Cardiac septum (tissue), 1 donor: ENCODE measurements at places on chromosomes 5 and 9.
A peak's percentile ranks its signal among the peaks of the same experiment; 100 is the strongest.

GRCh38 chr5:56816546-56817081, 1.3 kb downstream of the MAP3K1 start:
- DNase-seq, result peak; percentile 87

DNA sequence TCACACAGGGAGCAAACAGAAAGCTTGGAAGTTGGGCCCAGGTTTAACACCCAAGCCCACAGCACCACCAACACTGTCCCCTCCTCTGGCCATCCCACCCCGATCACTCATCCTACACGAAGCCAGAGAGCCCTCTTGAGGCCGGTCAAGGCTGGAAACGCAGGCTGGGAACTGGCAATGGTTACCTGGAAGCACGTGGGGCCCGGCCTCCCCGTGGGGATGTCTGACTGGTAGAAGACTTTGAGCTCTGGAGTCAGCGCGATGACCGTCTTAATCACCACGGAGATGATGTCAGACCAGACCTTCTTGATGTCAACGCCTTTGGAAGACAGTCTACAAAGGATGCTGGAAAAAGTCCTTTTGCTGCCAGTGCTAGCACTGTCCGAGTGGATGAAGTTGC, 104.1 kb downstream of the TTLL11 start:
- no peak for DNase-seq

DNA sequence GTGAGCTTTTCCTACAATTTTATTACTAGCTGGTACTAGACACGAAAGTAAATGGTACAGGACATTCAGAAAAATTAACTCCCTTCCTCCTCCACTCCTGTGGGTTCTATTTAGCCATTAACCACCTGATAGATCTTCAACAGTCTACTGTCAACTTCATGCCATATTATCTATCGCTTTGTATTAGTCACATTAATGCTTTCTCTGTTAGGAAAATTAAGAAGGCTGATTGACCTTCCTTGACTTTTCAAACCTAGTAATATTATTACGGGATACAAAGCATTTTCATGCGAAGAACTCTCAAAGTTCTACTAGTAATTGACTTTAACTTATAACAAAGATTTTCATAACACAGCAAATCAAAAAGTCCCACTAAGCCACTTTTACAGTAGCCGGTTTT, 1.2 kb downstream of the TEX10 start:
- DNase-seq, result no peak

GRCh38 chr5:6222121-6222520, 156.2 kb downstream of the MED10 start:
- DNase-seq, result no peak

DNA sequence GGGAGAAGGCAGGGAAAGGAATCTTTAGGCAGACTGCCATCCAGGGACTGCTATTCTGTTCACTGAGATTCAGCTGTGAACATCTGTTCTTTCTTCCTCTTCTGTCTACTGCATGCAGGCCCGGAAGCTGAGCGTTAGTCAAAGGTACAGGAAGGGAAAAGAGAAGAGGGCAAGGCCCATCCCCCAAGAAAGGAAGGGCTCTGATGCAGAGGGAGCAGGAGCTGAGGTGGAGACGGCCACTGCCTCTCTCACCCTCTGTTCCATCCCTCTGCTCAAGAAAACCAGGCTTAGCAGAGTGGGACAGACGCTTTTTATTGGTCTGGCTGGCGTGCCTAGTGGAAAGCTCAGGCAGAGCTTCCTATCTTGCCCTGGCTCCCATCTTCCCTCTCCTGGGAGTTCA, 57.6 kb downstream of the PFDN1 start:
- DNase-seq, result peak; percentile 65

DNA sequence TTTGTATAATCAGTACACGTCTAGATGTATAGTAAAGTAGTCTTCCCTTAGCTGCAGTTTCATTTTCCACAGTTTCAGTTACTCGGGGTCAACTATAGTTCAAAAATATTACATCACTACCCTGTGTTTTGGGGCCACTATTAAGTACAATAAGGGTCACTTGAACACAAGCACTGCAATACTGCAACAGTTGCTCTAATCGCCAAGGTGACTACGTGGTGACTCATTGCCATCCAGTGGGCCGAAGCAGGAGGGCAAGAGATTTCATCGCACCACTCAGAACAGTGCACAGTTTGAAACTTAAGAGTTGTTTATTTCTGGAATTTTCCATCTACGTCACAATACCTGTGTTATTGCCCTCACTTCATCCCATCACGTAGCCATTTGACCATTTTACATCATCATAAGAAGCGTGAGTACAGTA, at the start of gene ARL14EPL:
ARL14EPL (plus strand) TSS at position 379 of the 424 bp plus-strand sequence. CDS start 18,994 bp downstream, outside the sequence.
- DNase-seq, result no peak

GRCh38 chr5:51582871-51583394, 199.7 kb downstream of the ISL1 start:
- no peak for DNase-seq

GRCh38 chr5:54586336-54586735, 68.8 kb downstream of the SNX18 start:
- DNase-seq, result no peak

GRCh38 chr9:92807757-92808725, 43.4 kb upstream of the BICD2 start:
- DNase-seq, result no peak

DNA sequence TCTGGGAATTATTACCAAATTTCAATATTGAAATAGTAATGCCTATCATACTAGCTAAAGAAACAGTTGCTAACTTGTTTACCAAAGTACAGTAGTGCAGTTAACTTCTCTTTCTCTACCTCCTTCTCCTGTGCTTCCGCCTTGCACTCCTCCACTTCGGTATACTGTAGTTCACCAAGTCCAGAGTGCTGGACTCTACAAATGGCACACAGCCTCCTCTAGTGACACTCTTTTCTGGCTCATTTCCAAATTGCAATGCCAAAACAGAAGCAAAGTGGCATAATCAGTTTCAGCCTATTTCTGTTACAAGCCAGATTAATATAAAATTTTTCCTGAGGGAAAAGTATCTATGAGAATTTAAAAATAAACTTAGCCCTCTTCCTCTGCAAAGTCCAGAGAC, 86.0 kb upstream of the RASGRF2 start:
- DNase-seq, result no peak

GRCh38 chr5:134129411-134130238, 15.1 kb downstream of the TCF7 start:
- DNase-seq, result no peak

DNA sequence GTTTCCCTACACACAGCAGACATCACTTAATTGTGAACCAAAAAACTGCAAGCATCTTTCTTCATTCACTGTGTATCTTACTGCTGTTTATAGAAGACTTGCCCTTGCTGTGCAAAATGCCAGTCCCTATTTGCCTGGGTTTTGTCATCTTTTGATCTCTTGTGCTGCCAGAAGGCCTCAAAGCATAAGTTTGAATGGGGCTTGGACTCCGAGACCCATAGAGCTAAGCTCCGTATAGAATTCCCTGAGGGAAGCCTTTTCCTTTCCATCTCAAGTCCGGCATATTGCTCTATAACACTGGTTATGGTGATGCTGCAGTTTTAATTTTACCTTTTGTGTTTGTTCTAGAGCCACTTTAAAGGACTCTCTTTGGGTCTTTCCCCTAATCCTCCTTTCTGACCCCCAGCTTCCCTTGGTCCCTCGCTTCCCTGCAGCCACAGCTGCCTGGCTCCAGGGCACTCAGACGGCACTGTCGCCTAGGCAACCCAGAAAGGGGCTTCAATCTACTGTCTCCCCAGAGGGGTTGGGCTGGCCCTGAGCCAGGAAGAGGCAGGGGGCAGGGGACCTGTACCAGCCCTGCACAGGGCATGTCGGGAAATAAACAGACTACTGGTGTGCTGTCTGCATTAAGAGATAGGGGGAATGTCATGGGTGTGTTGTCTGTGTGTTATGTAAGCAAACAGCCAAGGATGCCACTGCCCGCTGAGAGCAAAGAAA, 73.4 kb upstream of the MELK start:
- DNase-seq, result no peak

DNA sequence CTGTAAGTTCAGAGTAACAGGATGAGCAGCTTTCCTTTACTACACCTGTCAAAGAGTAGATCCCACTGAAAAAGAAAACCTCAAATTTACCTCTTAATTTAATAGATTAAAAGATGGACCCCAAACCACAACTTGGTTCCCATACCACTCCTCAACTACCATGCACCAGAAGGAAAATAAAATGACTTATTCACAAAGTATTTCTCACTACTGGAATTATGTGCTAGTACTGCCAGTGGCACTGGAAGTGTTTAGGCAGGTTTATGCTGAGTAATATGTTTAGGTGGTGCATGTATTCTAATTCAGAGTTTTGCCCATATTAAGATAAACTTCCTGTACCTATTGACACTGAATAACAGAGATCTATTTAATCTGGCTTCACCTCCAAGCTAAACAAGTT, 6.6 kb downstream of the PLK2 start:
- no peak for DNase-seq

GRCh38 chr9:6667633-6668280, 22.2 kb upstream of the GLDC start:
- no peak for DNase-seq

- DNase-seq, result no peak
Observed at GRCh38 chr9:76901801-76902200, 4.1 kb downstream of the PRUNE2 start.
